ENCODE measurements at places on chromosomes 7 and 10. TPM values are rescaled to one million over a fixed set of nuclear protein-coding genes. Genes with fewer than 3 reads are reported as not detected.
A peak's percentile ranks its signal among the peaks of the same experiment; 100 is the strongest.

GRCh38 chr7:45646207-45646821, 72.1 kb downstream of the ADCY1 start:
- no peak for DNase-seq
- H3K4me1 ChIP-seq: peaks cover 3% of the 10 kb centered on the region
- H3K27ac ChIP-seq: no peak overlapping the region
- H3K4me3 ChIP-seq: no peak overlapping the region

DNA sequence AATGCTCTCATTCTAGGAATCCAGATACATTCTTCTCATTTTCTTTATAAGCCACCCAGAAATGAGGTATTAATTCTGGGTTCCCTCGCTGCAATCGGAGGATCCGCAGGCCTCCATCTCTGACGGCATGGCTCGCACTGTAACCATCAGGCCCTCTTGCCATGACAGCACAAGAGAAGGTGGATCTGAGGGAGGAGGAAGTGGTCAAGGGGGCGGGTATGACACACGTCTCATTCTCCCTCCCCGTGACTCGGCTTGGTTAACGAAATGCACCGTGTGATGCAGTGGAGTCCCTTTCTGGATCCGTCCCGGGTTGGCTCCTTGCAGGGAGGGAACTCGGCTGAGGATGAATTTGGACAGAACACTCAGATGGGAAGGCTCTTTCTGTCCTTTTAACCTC, 280.2 kb downstream of the TCERG1L start:
- no peaks in the 10 kb centered on the region for H3K27me3 ChIP-seq
- no peak overlapping the region for H3K4me3 ChIP-seq
- H3K4me1 ChIP-seq: no peaks in the 10 kb centered on the region
- H3K36me3 ChIP-seq: no peaks in the 10 kb centered on the region
- no peak overlapping the region for H3K27ac ChIP-seq
- DNase-seq: no peak

OAT gene
- 111 TPM for total RNA-seq

- no peaks in the 10 kb centered on the region for H3K4me1 ChIP-seq
- no peaks in the 10 kb centered on the region for H3K27me3 ChIP-seq
- H3K27ac ChIP-seq: no peak overlapping the region
- DNase-seq: no peak
- peaks cover 45% of the 10 kb centered on the region for H3K36me3 ChIP-seq
Measured at GRCh38 chr7:135185471-135186260, 15.2 kb upstream of the CYREN start.

SYCE1 gene
- 1.0 TPM for total RNA-seq

DNA sequence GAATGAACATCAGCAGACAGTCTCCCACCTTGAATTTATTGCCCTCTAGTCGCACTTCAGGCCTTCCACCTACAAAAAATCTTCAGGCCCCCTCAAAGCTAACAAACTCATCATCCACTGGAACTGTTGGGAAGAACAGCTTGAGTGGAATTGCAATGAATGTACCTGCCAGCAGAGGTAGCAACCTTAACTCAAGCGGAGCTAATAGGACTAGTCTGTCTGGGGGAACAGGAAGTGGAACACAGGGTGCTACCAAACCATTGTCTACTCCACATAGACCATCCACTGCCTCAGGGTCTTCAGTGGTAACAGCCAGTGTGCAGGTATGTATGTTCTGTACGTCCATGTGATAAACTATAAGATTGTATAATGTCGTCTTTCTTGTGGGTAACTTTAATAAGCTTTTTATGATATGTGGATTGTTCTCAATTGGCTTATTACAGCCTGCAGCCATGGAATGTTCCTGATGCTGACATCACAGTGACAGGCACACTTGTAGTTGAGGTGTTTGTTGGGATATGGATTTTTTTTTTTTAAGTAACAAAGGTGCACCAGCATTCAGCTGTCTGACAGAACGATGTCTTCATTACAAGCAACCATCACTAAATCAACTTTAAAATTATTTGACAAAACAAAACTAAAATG, 53.3 kb downstream of the UBN2 start:
- no peak overlapping the region for H3K4me3 ChIP-seq
- DNase-seq: no peak
- H3K4me1 ChIP-seq: peaks cover 6% of the 10 kb centered on the region
- no peak overlapping the region for H3K27ac ChIP-seq

GRCh38 chr10:31708046-31708445, 220.6 kb downstream of the ARHGAP12 start:
- DNase-seq: no peak
- H3K36me3 ChIP-seq: no peaks in the 10 kb centered on the region
- H3K27ac ChIP-seq: peak overlapping the region; percentile 73
- no peaks in the 10 kb centered on the region for H3K27me3 ChIP-seq
- H3K4me1 ChIP-seq: peaks cover 25% of the 10 kb centered on the region
- H3K4me3 ChIP-seq: no peak overlapping the region

- H3K27me3 ChIP-seq: no peaks in the 10 kb centered on the region
- peak; percentile 48 for DNase-seq
- no peak overlapping the region for H3K27ac ChIP-seq
- H3K4me1 ChIP-seq: no peaks in the 10 kb centered on the region
Measured at GRCh38 chr10:26334932-26335573, 103.1 kb upstream of the APBB1IP start.

HMX3 gene
- not detected for total RNA-seq

LIPJ gene
- 2.3 TPM for total RNA-seq

SLC25A28 gene
- 28.2 TPM for total RNA-seq

DNA sequence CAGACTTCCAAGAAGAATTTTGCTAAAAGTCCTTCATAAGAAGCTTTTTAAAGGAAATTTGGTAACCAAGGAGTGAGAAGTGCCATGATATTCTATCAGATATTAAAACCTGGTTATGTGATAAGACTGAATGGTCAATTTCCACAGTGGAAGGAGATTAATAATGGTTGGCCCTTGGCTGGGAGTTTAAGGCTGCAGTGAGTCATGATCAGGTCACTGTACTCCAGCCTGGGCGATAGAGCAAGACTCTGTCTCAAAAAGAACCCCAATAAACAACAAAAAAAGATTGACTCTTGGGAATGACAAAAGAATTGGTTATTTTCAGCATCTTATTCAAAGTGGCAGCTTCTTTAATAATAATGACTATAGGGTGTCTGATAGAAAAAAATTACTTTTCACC, 37.2 kb downstream of the EXOC4 start:
- no peak overlapping the region for H3K4me3 ChIP-seq
- peaks cover 10% of the 10 kb centered on the region for H3K36me3 ChIP-seq
- no peak overlapping the region for H3K27ac ChIP-seq
- DNase-seq: no peak
- peaks cover 4% of the 10 kb centered on the region for H3K4me1 ChIP-seq

- DNase-seq: no peak
- no peaks in the 10 kb centered on the region for H3K4me1 ChIP-seq
- no peak overlapping the region for H3K4me3 ChIP-seq
- H3K36me3 ChIP-seq: no peaks in the 10 kb centered on the region
- H3K27me3 ChIP-seq: no peaks in the 10 kb centered on the region
Measured at GRCh38 chr7:131921016-131921415, 364.6 kb upstream of the PODXL start.

NUTM2A gene
- total RNA-seq: 4.2 TPM

DNA sequence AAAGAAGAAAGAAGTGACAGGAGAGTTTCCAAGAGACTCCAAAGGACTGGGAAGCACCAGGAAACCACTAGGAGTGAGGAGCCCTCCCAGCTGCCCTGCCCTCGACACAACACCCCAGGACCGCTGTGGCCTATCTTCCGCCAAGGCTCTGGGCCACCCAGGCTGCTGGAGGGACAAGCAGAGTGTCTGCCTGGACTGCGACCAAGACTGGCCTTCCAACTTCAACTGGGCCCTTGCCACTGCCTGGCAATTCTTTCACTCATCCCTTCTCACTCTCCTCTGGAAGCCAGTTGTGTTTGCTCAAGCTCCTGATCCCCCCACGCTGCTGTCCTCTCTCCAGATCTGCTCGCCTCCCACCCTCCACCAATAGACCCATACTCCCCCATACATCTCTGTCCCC, 10.2 kb downstream of the KIAA1549 start:
- H3K27me3 ChIP-seq: no peaks in the 10 kb centered on the region
- no peaks in the 10 kb centered on the region for H3K36me3 ChIP-seq
- H3K4me1 ChIP-seq: no peaks in the 10 kb centered on the region
- DNase-seq: no peak

DNA sequence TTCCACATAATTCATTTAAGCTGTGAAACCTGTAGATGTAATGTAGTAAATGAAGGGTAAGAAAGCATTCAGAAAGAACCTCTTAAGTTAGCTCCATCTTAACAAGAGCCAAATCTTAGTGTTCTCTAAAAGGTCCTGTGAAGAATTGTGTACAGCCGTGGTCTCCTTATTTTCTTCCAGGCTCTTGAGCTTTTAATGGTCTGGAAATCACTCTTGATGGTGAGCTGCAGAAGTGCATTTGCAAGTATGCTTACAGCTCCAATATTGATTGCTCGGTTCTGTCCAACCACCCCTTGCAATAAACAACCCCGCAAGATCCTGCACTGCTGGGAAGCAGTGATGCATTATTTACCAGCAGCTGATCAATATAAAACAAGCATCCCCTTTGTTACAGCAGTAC, 690.8 kb upstream of the FZD8 start:
- H3K4me3 ChIP-seq: no peak overlapping the region
- H3K4me1 ChIP-seq: peaks cover 21% of the 10 kb centered on the region

BTBD16 gene
- total RNA-seq: not detected

SRRT gene
- 91.9 TPM for total RNA-seq

- no peak overlapping the region for H3K27ac ChIP-seq
- no peak overlapping the region for H3K4me3 ChIP-seq
- DNase-seq: no peak
Measured at GRCh38 chr7:25196132-25196896, 32.0 kb downstream of the NPVF start.

DNA sequence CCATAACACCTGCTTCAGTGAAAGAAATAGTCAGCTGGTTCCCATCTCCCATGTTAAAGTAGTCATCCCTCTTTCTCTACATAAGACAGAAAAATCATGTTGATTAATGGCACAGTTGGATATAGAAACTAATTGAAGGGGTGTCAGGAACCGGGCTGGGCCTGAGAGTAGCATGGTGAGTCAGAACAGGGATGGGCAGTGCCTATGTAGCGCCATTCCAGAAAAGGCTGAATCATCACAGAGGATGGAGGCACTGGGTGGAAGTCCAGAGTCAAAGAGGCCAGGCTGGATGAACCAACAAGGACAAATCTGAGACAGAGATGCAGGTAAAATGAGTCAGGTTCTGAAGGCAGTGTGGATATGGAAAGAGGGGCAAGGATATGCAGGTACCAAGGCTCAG, 201.2 kb downstream of the LHFPL3 start:
- no peaks in the 10 kb centered on the region for H3K36me3 ChIP-seq
- no peaks in the 10 kb centered on the region for H3K4me1 ChIP-seq
- H3K27me3 ChIP-seq: no peaks in the 10 kb centered on the region
- H3K4me3 ChIP-seq: no peak overlapping the region
- H3K27ac ChIP-seq: no peak overlapping the region
- no peak for DNase-seq

TRIL gene
- total RNA-seq: 9.7 TPM

DNA sequence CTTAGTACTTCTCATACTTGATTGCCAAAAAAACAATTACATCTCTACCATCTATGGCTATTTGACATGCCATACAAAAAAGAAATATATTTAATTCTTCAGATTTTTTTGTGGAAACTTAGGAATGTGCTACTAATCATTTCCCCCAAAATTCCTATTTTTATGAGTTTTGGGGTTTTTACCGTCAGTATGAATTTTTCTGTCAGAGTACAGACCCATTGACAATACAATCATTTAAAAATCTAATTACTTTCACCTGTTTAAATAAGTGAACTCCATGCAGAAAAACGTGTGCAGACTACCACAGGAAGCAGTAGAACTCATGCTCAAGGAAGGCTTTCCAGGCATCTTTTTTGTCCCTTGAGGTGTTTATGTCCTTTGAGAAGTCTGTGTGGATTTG, 48.8 kb upstream of the FOXP2 start:
- H3K4me1 ChIP-seq: peaks cover 6% of the 10 kb centered on the region
- DNase-seq: no peak
- H3K27me3 ChIP-seq: no peaks in the 10 kb centered on the region
- no peak overlapping the region for H3K4me3 ChIP-seq

DNA sequence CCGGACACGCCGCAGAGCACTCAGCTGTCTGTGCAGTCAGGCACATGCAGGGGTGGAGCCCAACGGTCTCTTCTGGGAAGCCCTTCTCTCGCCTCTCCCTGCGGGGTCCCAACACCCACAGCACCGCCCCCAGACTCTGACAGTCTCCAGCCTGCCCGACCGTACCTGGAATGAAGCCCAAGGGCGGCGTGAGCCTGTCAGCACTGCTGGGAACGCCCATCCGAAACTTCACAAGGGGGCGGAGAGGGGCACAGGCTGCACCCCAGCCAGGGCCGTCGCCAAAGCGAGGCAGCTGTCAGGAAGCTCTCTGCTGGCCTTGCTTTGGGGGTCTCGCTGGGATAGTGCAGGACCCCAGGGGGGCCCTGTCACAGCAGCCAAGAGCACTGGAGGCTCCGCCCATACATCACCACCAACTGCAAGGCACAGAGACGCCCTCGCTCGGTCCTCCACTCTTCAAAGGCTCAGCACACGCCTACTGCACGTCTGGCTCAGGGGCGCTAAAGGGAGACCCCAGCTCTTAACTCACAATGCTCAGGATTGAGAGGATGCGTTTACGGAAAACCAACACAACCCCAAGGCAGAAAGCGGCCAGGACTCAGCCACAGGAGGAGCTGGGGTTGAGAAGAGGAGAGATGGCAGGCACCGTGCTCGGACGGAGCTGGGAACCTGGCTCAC, 30.9 kb downstream of the MAD1L1 start:
- H3K36me3 ChIP-seq: no peaks in the 10 kb centered on the region
- H3K27ac ChIP-seq: no peak overlapping the region
- H3K4me3 ChIP-seq: no peak overlapping the region
- peaks cover 11% of the 10 kb centered on the region for H3K4me1 ChIP-seq

DNA sequence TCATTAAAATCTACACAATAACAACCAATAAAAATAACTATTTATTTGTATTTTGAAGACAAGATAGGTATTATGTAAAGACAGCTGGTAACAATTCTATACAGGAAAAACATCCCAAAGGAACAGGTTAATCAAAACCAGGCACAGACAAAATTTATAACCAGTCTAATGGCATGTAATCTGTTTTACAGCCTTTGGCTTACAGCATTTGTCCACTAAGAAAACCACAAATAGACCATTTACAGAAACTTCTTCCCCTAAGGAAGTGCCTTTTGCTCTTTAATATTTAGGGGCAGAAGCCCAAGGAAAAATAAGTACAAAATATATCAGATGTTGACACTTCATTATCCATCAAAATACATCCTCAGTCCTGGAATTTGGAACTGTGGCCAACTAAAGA, 65.0 kb downstream of the SVIL start:
- H3K36me3 ChIP-seq: no peaks in the 10 kb centered on the region
- no peaks in the 10 kb centered on the region for H3K4me1 ChIP-seq
- no peak overlapping the region for H3K27ac ChIP-seq

ELFN1 gene
- 0.11 TPM for total RNA-seq

DNA sequence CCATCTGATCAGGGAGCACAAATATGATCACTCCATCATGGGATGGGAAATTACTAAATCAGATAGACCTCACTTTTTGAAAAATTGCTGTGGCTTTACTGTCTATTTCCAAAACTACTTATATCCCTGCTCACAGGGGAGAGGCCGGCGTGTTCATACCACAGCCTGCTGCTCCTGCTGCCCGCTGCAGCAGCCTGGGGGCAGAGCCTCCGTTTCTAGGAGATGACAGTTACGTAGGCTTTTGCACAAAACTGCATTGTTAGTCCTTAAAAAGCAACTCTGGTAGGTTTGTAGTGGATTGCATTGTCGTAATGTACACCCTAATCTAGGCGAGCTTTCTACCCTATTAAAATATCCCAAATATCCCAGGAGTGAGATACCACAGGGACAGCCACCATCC, 203.7 kb downstream of the EBF3 start:
- H3K27me3 ChIP-seq: no peaks in the 10 kb centered on the region
- no peak for DNase-seq
- no peak overlapping the region for H3K27ac ChIP-seq
- H3K4me3 ChIP-seq: no peak overlapping the region
- no peaks in the 10 kb centered on the region for H3K36me3 ChIP-seq
- H3K4me1 ChIP-seq: no peaks in the 10 kb centered on the region
